Gastrocnemius medialis (tissue), 4 donors: ENCODE measurements at places on chromosomes 1 and 21.

- no peak for DNase-seq
These were observed 30.6 kb upstream of the USP24 start for GRCh38 chr1:55245781-55246180.

- DNase-seq, result no peak
These were observed 83.2 kb downstream of the APP start for GRCh38 chr21:26087223-26087918.

DNA sequence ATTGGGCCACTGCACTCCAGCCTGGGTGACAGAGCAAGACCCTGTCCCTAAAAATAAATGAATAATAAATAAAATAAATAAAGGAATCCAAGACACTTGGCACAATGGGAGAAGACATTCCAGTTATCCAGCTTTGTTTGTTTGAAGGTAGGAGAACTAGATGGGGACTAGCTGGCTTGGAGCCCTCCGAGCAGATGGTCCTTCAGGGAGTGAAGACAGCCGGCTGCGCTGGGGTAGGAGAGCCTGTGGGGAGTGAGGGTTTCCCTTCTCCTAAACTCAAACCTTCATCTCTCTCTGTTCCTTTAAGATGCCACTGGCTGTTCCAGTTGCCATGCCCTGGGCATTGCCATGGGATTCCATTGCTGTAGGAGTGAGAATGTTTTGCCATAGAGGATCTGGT is 120.6 kb downstream of the NAV1 start:
- no peak for DNase-seq

- DNase-seq, result no peak
These were observed 68.6 kb downstream of the NTMT2 start for GRCh38 chr1:170214117-170215032.

DNA sequence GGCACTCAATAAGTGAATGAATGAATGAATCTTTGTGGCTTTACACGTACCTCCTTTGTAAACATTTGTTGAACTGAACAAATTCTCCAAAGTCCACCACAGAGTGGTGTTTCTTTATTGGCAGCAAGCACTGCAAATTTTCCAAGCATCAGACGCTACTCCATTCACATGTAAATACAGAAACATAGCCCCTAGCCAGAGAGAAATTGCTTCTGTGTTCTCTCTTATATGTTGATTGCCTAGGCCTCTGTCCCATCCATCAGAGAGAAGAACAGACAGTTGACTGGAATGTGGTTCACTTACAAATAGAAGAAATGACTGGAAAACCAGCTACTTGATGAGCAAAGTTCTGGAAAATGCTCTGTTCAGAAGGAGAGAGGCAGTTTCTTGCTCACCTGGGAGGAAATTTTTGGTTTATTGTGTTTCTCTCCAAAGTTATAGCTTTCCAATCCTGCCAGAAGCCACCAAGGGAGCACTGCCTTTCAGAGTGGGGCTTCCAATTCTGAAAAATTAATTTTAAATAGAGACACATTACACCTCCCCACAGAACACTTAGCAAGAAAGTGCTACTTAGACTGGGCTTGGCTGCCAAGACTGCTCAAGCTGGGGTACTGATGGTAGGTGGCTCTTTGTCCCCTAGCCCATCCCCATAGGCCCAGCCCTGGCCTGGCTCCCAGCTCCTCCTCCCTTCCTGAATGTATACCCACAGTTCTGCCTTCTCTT is 18.1 kb upstream of the KIRREL1 start:
- DNase-seq, result no peak

- no peak for DNase-seq
These were observed 6.6 kb downstream of the ATP1A4 start for GRCh38 chr1:160158031-160158430.

DNA sequence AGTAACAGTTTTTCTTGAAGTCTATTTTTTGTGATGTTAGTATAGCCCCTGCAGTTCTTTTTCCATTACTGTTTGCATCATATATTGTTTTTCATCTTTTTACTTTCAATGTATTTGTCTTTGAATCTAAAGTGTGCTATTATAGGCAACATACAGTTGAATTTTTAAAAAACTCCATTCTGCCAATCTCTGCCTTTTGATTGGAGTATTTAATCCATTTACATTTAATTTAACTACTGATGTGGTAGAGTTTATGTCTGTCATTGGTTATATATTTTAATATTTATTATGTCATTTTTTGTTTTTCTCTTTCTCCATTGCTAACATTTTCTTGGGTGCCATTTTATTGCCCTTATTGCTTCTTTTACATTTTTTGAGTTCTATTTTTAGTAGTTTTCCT is 296.3 kb downstream of the HMCN1 start:
- DNase-seq, result no peak

DNA sequence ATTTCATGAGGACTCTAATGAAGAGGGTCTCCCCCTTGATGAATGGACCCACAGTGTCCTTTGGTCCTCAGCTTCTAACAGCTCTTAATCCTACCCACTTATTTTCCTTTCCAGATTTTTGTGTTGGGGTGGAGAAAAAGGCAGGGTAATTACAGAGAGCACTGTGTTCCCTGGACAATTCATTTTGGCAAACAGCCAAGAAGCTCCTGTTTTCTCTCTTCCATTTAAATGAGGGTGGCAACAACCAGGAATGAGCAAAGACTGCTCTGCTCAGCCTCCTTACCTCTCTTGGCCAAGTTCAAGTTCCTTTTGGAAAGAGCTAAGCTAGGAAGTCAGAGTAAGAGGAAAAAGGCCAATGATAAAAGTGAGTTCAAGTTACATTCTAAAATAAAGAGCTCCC is 11.9 kb downstream of the XKR8 start:
- DNase-seq, result no peak

GRCh38 chr1:219419065-219419464 is 193.8 kb downstream of the ZC3H11B start:
- no peak for DNase-seq

GRCh38 chr1:246108278-246108925 is 398.7 kb downstream of the SMYD3 start:
- no peak for DNase-seq

- DNase-seq, result no peak
These were observed 422.2 kb upstream of the DEPDC1 start for GRCh38 chr1:68919075-68919474.

- DNase-seq, result no peak
These were observed 60.8 kb downstream of the FASLG start for GRCh38 chr1:172719694-172720138.

GRCh38 chr1:25084407-25084806 is 147.9 kb downstream of the SYF2 start:
- no peak for DNase-seq

DNA sequence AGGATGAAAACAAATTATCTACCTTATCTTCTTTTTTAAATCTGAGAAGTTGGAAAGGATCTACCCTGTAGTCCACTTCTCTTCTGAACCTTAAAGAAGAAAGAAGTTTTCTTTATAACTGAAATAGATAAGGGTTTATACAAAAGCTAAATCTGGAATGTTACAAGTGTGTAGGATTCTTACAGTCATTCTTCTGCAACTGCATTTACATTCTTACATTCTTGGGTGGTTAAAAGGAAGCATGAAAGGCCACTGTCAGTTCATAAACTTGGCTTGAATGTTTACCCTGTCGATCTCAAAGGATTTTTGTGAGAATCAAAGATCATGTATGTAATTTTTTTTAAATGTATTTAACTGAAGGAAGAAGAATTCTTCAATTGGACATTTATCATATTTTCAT is 142.1 kb upstream of the BRINP3 start:
- no peak for DNase-seq

DNA sequence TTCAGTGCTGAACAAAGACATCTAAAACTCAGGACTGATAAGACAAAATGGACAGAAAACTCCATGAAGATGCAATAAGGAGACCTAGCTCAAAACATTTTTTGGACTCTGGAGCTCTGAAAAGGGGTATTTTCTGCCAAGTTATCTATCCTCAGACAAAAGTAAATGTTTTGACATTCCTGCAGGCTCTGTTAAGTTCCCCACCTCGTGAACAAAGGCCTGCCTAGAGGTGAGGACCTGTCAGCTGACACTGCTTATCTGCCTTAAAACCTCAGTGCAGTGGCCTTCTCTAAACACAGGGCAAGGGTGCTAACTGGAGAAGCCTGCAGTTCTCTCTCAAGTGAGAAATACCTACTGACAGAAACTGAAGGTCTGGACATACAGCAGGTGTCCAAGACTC is 41.1 kb downstream of the COLGALT2 start:
- no peak for DNase-seq

GRCh38 chr1:225888898-225889601 is at the start of gene LEFTY1:
Gene LEFTY1, minus strand, starts transcription at chr1:225889146. Its CDS starts 80 bp downstream, at chr1:225889066.
- DNase-seq, result no peak

DNA sequence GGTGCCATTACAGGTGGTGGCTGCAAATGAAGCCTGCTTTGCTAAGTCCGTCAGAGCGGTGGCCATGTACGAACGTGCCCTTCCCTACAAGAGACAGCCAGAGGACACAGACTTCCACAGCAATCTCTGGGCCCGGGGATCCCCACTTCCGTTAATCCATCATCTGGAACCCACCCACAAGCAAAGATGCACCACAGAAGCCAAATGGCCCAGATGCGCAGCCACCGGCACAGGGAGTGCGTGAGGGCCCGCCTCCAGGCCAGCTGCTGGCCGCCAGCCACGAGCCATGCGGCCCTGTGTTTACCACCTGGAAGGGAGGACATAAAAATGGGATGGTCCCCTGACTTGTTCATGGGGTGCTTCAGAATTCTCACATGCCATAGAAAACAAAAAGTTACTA is 22.1 kb downstream of the MRAP start:
- DNase-seq, result no peak

- no peak for DNase-seq
These were observed 60.0 kb upstream of the EPS8L3 start for GRCh38 chr1:109823543-109824348.

GRCh38 chr1:161676958-161677689 is 14.2 kb downstream of the FCGR2B start:
- DNase-seq, result no peak
